T follicular helper cell (primary cell): ENCODE measurements at places on chromosomes 6 and 20.

DNA sequence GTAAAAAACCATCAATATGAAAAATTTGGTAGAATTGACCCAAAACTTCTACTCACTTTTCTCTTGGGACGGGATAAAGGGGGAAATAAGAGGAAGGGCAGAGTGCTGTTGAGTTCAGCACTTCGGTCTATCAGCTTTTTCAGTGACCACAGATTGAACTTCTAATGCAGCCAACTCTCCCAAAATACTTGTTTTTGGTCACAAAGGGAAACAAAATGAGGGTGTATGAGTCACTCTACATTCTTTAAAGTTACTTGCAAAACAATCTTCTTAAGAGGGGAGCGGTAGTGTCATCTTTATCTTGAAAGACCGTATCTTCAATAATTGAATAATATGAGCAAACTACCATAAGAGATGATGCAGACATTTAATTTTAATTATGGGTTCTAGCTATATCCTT lies 661.3 kb downstream of the CD109 start:
- no peak for DNase-seq

DNA sequence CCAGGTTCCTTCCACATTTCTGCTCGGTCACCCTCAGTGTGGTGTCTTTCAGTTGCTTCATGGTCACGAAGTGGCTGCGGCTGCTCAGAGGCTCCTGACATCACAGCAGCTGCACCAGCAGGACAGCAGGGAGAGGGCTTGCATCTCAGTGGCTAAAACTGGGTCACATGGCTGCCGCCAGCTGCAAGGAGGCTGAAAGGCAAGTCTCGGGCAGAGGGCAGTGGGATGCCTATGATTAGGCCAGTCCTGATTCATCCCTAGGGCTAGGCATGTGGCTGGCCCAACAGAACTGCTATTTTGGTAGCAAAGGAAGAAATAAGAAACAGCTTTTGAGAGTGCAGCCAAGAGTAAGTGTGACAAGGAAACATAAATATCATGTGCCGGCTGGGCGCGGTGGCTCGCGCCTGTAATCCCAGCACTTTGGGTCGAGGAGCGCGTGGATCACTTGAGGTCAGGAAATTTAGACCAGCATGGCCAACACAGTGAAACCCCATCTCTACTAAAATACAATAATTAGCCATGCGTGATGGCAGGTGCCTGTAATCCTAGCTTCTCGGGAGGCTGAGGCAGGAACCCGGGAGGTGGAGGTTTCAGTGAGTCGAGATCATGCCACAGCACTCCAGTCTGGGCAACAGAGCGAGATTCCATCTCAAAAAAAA lies 46.6 kb downstream of the RBM38 start:
- DNase-seq, result no peak

DNA sequence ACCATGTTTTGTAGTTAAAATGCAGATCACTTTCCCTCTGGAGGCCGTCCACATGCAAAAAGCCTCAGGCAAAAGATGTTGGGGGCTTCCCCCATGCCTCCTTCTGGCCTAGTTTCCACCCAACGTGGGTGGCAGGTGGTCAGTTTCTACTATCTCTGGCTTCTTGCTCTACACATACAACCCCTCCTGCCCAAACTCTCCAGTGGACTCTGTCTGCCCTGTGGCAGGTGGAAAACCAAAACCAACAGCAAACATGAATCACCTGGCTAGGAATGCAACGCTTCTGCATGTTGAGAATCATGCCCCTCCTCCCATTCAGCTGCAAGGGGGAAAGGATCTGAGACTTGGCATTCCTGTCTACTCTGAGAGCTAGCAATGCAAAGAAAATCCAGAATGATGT lies 94.8 kb downstream of the MBOAT1 start:
- no peak for DNase-seq

- DNase-seq, result no peak
Measured at GRCh38 chr6:53979468-53980067, 131.7 kb upstream of the MLIP start.

- DNase-seq, result no peak
Measured at GRCh38 chr6:66814156-66814555, 1107.1 kb upstream of the EYS start.

GRCh38 chr6:94130478-94130877 lies 711.1 kb upstream of the EPHA7 start:
- DNase-seq, result no peak

GRCh38 chr6:31190488-31190887 lies 20.0 kb upstream of the POU5F1 start:
- DNase-seq, result no peak

DNA sequence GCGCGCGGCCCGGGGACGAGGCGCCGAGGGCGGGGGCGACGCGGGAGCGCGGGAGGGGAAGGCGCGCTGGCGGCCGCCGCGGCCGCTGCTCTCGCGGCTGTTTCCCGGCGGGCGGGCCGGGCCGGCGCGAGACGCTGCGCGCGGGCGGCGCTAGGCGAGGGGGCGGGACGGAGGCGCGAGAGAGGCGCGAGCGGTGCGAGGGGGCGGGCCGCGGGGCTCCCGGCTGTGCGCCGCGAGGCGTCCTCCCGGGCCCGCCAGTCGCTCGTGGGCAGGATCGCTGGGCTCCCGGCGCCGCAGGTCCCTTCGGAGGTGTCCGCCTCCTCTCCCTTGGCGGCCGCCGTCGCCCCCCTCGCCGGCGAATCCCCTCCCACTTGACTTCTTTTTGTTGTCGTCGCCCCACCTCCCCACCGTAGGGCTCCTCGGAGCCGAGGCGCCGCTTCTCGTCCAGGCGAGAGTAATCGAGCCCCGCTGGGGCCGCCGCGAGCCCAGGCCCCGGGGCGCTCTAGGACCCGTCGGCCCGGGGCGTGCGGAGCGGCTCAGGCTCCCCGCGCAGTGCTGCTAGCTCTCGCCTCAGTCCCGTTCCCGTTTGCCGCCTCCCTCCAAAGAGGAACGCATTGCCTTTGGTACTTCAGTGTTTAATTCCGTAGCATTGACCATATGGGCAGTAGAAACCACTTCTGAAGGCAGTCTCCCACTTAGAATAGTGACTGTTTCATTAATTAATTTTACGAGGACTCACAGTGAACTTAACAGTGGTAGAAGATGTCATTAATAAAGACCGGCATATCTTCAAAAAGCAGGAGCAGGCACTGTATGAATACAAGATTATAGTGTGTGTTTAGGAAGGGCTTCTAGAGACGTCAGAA lies at the start of gene RANBP9:
Gene RANBP9 (minus strand): TSS at position 103 of the 866 bp plus-strand sequence. CDS start 330 bp downstream, outside the sequence.
- DNase-seq, result peak; percentile 78

GRCh38 chr6:12530345-12530744 lies 186.2 kb upstream of the PHACTR1 start:
- DNase-seq, result no peak

GRCh38 chr6:37502703-37503291 lies 3.1 kb upstream of the CCDC167 start:
- DNase-seq, result peak; percentile 74

GRCh38 chr20:51028616-51029212 lies 5.8 kb upstream of the KCNG1 start:
- no peak for DNase-seq

DNA sequence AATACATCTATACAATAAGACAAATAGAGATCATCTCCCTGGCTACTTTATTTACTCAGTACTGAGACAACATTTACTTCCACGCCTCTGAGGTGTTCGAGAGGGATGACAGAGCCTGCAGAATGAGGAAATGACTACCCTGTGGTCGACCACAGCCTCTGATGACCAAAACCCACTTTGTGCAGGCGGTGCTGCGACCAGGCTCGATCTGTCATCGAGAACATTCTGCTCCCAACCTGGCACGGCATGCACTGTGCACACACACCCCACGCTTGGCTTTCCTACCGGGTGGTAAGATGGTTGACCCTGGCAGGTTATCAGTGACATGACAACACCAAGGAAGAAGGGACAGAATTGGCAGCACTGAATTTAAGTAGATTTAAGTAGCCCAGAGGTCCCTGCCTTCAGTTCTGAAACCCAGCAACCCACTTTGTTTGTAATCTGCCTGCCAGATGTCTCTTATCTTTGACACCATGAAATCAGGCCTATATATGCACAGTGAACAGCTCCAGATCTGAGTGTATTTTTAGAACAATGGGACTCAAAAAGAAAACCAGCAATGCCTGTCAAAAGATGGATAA lies 42.6 kb downstream of the TTI1 start:
- DNase-seq, result no peak

GRCh38 chr6:7562769-7563168 lies 21.3 kb downstream of the DSP start:
- no peak for DNase-seq

DNA sequence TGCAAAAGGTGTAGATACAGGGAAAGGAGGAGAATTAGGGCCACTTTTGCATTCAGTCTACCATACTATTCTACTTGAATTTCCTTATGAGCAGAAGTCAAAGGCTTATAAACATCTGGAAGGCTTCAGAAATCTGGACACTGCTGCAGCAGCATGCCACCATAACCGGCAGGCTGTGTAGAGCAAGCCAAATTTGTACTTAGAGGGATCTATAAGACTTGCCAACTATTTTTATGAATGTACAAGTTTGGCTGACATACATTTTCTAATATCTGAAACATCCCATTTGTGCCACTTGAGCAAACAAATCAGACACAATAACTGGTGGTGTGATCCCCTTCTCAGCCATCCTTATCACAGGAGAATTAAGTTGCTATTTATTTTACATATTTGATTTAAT lies 14.0 kb upstream of the PLCB1 start:
- DNase-seq, result no peak

GRCh38 chr20:57670288-57671071 lies 39.3 kb downstream of the PMEPA1 start:
- no peak for DNase-seq

DNA sequence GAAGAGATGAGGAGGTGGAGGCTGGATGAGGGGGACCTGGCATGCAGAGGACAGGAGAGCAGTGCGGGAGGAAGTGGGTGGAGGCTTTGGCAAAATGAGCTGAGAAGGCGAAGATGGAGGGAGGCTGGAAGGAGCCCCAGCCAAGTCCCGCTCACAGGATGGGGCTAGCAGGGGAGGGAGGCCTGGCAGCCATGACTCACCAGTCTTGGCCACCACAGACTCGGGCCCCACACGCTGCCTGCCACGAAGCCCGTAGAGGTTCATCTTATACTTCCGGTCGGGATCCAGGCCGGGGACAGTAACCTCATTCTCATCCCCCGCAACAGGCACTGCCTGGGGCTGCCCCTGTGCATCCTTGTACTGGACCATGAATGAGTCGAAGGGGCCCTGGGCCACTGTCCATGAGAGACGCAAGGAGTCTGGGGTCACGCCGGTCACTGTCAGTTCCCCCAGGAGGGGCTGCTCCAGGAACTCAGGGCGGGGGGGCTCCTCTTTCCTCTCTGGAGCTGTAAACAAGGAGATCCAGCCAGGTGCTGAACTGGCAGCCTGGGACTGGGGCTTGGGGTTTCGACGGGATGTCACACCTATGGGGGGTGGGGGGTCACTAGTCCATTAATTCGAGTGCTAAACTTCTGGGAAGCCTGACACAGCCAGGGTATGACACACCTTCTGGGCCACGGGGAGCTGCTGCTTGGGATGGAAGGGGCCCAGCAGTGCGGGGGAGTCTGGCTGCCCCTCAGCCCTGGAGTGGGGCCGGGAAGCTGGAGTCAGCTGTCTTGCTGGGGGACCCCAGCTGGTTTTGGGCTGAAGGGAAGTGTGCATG lies 27.8 kb downstream of the TNXB start:
- no peak for DNase-seq

DNA sequence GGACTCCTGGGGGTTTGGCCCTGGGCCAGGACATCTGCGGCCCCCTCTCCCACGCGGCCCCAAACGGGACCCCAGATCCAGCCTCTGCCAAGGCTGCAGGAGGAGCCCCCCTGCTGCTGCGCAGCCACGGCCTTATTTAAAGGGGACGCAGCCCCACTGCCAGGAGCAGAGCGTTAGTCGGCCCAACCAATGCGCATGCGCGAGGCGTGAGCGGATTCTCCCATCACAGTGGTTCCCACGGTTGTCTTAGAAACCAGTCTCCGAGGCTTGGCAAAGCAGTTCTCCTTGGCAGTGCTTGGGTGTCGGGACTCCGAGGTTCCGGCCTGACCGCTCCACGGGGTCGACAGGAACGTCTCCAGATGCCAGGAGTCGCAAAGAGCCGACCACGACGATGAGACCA lies 288.3 kb upstream of the ZNF337 start:
- peak; percentile 20 for DNase-seq

DNA sequence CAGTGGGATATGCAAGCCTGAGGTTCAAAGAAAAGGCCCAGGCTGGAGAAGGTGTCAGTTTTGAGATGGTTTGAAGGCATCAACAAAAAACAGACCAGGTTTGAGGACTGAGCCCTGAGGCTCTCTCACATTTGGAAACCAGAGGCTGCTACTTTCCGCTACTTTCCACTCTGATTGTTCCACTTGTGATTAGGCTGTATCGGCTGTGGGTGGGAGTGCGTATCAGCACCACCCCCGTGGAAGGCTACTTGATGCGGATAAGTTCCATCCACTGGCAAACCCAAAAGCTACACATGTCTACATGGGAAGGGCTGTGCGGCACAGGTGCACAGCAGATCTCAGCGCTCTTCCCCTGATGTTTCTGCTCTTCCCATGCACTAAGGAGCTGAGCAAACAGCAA lies 198.7 kb downstream of the GMPR start:
- no peak for DNase-seq

DNA sequence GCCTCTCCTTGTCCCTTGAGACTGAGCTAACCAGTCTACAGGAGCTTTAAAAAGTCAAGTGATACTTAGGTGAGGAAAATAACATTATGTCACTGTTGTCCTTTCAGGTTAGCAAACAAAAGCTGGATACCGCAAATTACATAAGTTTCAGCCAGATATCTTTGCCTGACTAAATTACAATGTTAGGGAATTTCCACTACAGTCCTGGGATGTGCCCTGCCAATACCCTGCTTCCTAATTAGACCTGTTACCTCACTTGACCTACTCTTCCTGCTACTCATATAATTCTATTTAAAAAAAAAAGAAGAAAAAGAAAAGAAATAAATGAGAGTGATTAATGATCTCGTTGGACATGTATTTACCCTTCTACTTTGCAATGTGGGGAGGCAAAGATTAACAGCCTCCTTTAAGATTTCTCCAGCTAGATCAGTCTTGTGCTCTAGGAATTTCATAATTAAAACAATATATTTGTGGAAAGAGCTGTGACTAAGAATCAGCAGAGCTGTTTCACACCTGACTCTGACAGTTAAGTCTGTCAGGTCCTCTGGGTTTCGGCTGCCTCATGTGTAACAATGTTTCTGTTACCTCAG lies 318.9 kb downstream of the HDGFL1 start:
- DNase-seq, result no peak

- no peak for DNase-seq
Measured at GRCh38 chr20:10654250-10654610, 19.6 kb downstream of the JAG1 start.

- no peak for DNase-seq
Measured at GRCh38 chr20:37468886-37469285, 52.2 kb upstream of the NNAT start.

- DNase-seq, result no peak
Measured at GRCh38 chr6:149905911-149906371, 8.0 kb upstream of the RAET1E start.

GRCh38 chr6:85435851-85436250 lies 14.0 kb upstream of the NT5E start:
- no peak for DNase-seq

GRCh38 chr6:1657116-1657770 lies 47.5 kb downstream of the FOXC1 start:
- no peak for DNase-seq

- DNase-seq, result no peak
Measured at GRCh38 chr6:351011-351866, 40.3 kb upstream of the IRF4 start.
